ENCODE measurements at places on chromosomes 3 and 15.

GRCh38 chr3:144915202-144915601, 943.6 kb downstream of the DIPK2A start:
- DNase-seq, result no peak

GRCh38 chr3:53842436-53843194, 3.6 kb downstream of the CHDH start:
- DNase-seq, result peak; percentile 16

DNA sequence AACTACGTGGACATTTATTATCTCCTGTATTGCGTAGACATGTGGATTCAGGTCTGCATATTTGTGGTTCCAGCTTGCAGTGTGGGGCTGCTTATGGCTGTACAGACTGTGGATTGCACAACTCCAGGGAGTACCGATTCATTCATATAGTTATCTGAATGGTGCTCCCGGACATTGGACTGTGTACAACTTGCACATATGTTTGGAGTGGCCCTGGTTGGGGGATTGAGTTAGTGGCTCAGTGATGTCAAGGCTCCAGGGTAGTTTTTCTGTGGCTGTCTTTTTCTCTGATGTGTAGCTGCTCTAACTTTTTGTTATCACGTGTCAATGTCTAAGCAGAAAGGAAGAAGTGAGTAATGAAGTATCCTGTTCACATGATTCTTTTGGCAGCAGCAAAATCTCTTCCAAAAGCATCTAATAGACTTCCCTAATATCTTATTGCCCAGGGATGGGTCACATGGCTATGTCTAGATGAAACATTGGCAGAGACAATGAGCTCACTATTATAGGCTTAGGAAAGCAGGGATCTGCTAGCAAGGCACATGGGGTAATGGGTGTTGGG, 15.8 kb downstream of the ST3GAL6 start:
- DNase-seq, result peak; percentile 89

- DNase-seq, result no peak
Observed at GRCh38 chr3:118968111-118968510, 66.5 kb downstream of the IGSF11 start.

DNA sequence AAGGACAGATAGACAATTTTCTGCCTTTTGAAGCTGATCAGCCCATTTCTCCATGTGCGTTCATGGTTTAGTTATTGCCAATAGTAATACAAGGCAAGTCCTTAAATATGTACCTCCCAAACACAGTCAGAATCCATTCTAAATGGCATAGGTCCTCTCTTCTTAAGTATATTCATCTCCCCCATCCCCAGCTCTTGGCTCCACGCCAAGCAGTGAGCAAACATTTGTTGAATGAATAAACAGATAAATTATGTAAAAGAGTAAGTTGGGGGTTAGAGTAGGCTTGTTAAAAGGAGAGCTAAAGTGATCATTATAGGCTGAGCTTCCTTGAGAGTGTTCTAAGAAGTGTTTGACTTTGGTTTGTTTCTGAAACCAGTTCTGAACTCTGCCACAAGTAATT, 241.3 kb downstream of the ITPR1 start:
- DNase-seq, result no peak

DNA sequence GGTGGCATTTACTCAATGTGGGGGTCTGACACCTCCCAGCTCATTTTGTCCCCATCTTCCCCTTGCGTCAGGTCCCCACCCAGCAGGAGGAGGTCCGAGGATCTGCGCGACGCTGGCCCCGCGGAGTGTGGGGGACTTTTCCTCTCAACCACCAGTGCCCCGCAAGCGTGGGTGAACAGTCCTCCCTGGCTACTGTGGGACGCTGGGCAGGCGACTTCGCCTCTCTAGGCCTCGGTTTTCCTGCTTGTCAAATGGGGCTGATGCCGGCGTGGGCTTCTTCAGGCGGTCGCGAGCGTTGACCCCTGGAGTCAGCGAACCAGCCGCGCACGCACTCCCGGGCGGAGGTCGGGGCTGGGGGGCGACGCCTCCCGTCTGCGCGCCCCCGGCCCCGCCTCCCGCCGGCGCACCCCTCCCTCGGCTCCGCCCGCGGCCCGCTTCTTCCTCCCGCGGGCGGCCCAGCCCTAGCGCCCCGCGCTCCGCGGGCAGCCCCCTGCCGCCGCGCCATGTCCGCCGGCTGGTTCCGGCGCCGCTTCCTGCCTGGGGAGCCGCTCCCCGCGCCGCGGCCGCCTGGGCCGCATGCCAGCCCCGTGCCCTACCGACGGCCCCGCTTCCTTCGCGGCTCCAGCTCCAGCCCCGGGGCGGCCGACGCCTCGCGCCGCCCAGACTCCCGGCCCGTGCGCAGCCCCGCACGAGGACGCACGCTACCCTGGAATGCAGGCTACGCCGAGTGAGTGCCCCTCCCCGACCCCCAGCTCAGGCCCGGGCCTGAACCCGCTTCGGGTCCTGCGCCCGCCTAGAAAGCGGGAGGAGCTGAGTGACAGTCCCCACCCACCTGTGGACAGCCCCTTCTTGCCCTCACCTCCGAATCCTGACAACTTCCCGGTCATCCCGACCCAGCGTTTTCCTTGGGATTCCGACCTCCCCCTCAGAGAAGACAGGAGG, at the start of gene PPM1M:
Gene PPM1M (plus strand): TSS at position 438 of the 942 bp plus-strand sequence. CDS start 66 bp downstream, at position 504.
- peak; percentile 33 for DNase-seq

GRCh38 chr15:79170256-79170664, 79.7 kb upstream of the RASGRF1 start:
- no peak for DNase-seq

DNA sequence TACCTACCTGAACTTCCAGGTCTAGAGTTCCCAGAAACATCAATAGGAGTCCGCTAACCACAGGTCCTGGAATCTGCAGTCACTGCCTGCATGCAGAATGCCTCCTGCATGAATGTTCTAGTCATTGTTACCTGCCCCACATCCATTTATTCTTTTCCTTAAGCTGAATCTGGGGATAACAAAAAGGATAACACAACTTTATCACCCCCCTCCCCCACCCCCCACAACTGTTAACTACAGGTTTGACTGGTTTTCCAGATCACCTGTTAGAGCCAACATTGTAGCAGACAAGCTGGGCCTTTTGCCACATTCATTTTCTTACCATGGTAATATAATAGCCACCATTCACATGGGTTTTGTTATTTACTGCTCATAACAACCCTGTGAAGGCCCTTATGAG, 4.6 kb upstream of the CTSH start:
- no peak for DNase-seq

GRCh38 chr3:197458179-197458707, 97.5 kb downstream of the BDH1 start:
- no peak for DNase-seq

DNA sequence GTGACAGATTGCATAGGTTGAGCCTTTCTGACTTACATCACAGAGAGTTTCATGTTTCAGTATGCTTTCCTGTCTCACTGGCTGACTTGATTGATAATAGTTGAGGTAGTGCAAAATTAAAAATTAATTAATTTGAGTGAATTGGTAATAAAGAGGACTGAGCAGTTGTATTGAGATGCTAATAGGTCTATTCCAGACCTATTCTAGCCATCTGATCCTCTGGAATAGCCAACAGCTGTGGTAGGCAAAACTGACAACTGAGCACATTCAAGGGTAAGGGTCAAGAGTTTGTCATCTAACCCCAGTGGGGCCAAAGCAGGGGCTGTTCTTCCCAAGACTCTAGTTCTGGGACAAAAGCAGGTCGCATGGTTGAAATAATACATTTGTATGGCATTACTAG, 132.4 kb downstream of the EPHA3 start:
- no peak for DNase-seq

- DNase-seq, result peak; percentile 75
Observed at GRCh38 chr3:146577662-146578061, 27.5 kb downstream of the PLSCR5 start.

DNA sequence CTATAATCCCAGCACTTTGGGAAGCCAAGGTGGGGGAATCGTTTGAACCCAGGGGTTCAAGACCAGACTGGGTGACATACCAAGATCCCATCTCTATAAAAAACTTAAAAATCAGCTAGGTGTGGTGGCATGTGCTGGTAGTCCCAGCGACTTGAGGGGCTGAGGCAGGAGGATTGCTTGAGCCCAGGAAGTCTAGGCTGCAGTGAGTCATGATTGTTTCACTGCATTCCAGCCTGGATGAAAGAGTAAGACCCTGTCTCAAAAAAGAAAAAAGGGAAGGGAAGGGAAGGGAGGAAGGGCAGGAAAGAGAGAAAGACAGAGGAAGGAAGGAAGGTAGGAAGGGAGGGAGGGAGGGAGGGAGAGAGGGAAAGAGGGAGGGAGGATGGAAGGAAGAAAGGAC, 133.7 kb upstream of the LRRN1 start:
- peak; percentile 65 for DNase-seq

GRCh38 chr15:61037031-61037430, 192.1 kb downstream of the RORA start:
- DNase-seq, result no peak

DNA sequence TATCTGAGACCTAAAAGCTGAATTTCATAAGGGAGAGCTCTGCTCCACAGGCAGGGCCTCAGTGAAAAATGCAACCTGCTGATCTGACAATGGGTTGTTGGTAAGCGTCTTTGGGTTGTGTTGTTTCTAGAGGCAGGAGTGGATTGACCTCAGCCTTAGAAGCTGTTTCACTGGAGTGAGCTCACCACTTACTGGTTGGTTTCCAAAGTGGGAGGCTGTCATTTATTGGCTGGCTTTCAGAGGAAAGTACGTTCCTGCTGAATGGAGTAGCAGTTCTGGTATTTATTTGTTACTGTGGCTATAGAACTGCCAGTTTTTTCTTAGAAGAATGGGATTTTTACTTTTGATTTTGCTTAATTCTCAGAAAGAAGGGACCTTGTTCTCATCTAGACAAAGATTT, 29.3 kb upstream of the COL6A5 start:
- DNase-seq, result peak; percentile 39

DNA sequence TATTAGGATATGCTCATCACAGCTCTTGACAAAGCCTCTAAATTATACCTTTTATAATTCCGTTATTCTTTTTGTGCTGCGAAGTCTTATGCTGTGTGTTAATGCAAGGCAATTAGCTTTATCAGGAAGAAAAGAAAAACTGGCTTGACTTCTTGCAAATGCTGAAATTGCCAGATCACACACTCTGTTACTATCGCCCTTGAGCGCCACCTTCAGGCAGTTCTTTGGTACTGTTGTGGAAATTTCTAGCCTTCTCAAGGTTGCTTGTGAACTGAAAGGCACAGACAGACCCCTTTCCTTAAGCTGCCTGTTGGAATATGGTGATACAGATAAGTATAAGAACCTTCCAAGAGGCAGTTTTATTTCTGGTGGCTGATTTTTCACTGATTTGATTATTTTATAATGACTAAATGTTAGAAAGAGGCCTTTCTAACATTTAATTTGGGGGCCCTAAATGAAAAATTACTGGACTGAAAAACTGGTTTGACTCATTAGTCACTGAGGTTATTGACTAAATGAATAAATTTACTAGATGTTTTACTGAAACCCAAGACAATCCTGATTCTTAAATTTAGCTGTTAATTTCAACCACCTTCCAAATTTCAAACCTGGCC, 126.2 kb upstream of the RASGRP1 start:
- peak; percentile 72 for DNase-seq

DNA sequence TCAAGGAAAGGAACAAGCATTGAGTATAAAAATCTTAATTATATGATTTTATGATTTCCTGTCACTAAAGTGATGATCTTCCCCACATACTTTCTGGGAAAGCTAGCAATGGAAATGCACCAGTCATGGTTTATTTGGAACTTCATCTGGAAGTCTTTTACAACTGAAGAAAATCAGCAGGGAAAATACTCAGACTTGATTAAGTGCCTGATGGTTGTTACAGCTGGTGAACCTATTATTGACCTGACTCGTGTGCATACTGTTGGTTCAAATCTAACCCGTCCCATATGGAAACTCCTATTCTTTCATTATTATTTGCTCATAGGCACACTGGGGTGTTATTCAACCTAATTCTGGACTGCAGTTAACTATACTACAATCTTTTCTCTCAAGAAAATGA, 701.8 kb upstream of the CCDC54 start:
- DNase-seq, result no peak

DNA sequence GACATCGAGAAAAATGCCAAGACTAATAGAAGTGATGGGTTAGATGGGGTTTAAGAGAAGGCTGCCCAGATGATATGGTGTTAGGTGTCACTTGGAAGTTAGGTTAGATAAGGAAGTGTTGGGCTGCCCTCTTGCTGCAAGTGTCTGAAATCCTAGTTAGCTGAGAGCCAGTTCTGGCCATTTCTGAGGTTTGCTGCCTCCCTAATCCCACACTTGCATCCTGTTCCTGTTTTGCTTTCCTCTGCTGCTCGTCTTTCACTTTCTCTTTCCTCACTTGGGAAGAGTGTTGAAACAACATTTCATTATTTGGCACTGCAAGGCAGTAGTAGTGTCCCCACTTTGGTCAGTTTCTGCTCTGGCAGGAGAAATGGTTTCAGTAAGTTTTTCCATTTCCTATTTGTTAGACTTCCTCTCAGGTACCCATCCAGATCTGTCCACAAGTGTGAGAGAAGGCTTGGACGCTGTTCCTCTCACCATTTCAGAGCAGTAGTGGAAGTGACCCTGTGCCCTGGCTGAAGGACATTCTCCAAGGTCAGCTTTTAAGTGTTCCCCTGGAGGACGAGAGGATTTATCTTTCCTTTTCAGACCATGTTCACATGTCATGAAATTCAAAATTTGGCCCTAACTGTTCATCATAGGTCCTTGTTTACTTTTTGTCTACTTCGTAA, 93.3 kb downstream of the ADAMTSL3 start:
- DNase-seq, result no peak

DNA sequence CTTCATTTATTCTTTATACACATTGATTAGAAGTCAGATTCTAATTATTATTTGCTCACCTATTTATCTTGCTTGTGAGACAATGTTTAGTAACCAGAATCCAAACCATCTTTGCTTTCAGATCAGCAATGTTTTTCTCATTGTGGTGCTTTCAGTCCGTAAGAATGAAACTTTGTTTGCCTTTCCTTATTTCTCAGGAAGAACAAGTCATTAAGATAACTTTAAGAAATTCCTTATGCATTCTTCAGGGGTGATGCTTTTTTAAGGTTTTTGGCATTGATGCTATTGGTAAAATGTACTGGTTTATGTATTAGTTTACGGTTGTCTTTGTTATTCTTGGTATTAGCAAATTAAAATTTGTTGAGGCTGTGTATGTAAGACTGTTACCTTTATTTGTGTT, 120.8 kb upstream of the POU1F1 start:
- DNase-seq, result peak; percentile 47

GRCh38 chr3:46864061-46864881, 1.0 kb upstream of the MYL3 start:
- no peak for DNase-seq

DNA sequence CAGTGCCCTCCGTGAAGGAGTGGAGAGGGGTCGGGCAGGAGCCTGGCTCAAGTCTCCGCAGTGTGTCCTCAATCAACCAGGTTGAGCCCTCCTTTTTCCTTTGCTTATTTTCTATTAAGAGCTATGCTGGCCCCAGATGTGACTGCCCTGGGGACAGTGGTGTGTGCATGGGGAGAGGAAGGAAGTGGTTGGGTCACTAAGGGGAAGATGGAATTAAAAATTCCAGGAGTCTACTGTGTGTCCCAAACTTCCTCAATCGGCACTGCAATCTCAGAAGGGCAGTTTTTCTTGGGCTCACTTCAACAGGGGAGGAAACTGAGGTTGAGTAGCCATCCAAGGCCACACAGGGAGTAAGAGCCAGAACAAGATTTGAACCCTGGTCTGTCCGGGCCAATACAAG, 13.7 kb upstream of the GRIP2 start:
- no peak for DNase-seq

Measured in astrocyte of the spinal cord (primary cell).